Stimulated activated CD4-positive, alpha-beta T cell treated with anti-CD3 and anti-CD28 coated beads, Interleukin-1b, Interleukin-23, amount 100 ng/mL, for 48 hours (primary cell): ENCODE measurements at places on chromosomes 5 and 9.

DNA sequence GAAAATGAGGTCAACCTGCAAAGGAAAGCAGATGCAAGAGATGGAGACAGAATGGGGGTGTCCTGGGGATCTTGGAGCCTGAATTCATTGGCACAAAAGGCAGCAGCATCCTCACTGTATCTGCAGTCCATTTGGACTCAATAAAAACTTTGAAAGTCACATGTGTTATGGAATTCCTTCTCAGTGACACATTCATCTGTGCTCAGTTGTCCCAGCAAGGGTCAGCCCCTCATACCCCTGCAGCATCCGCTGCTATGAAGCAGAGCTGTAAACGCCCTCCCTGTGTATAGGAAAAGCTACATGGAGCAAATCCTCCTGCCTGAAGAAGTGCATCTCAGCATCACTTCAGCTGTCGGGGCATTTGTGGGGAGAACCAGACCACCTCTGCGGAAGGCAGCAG lies 14.5 kb upstream of the RARS1 start:
- DNase-seq: no peak

DNA sequence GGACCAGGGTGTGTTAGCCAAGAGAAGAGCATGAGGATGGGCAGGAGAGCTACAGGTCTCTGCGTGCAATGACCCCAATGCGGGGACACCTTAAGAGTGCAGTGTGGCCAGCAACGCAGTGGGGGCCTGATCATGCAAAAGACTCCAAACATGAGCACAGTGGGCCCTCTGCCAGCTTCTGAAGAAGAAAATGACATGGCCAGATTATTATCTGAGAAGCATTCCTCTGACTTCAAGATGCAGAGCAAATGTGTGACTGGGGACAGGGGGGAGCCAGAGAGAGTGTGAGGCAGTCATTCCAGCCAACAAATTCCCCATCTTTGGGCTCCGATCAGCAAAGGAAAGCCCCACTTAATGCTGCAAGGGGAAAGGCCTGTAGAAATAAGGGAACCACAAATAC lies 229.4 kb downstream of the CDK5RAP2 start:
- DNase-seq: no peak

GRCh38 chr5:14663734-14664269 lies 716 bp upstream of the OTULIN start:
- no peak for DNase-seq

DNA sequence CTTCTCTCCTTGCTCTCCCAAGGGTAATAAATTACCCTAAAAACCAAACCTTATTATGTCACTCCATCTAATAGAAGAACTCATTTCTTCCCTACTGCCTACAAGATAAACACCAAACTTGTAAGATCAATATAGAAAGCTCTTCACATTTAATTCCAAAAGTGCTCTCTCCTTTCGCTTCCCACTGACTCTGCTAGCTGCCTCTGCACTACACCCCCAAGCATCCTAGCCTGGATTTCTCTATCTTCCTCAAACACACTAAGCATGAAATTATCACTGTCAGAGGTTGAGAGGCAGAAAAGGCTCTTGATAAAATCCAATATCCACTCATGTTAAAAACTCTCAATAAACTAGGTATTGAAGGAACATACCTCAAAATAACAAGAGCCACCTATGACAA lies 162.4 kb downstream of the KCNN2 start:
- no peak for DNase-seq

DNA sequence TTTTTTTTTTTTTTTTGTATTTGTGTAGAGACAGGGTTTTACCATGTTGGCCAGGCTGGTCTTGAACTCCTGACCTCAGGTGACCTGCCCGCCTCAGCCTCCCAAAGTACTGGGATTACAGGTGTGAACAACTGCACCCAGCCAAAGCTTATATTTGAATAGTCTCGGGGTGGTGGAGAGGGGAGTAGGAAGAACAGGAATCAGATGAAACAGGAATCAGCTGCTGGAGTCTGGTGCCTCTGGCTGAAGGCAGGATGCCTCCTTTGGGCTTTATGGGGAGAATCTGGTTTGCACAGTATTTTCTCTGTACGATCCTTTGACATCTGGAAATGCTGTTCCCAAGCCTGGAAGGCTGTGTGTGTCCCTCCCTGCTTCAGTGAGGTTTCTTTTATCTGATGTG lies 10.9 kb downstream of the C5orf52 start:
- DNase-seq: no peak

- no peak for DNase-seq
These were observed 438.9 kb downstream of the ARHGEF28 start for GRCh38 chr5:74064911-74065310.

- no peak for DNase-seq
These were observed 300.8 kb upstream of the PANK3 start for GRCh38 chr5:168879929-168880328.

DNA sequence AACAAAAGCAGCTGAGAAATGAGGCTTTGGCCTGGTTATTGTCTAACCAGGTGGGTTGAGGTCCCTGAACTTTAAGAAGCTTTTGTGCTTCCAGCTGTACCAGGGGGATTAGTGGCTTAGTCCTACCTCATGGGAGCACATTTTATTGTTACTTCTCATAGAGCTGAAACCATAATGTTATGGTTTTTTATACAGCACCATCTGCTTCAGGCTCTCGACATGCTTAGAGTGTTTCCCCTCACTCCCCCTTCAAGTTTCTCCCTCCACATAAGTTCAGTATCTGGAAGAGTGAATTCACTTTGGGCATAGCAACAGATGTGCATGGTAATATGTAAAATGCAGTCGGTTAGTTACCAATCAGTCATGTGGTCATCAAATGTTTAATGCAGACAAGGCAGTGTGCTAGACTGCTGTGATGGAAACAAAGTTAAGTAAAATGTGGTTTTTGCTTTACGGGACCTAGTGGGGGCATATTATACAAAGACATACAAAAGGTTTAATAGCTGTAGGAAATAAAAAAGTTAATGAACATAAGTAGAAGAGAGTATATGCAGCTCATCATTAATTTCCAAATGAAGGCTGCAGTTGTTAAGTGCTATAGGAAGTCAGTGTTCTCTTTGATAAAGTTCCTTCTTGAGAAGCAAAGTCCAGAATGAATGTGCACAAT lies 95.9 kb upstream of the SPRY4 start:
- no peak for DNase-seq

GRCh38 chr9:129596541-129597331 lies 24.2 kb downstream of the C9orf50 start:
- DNase-seq: no peak

DNA sequence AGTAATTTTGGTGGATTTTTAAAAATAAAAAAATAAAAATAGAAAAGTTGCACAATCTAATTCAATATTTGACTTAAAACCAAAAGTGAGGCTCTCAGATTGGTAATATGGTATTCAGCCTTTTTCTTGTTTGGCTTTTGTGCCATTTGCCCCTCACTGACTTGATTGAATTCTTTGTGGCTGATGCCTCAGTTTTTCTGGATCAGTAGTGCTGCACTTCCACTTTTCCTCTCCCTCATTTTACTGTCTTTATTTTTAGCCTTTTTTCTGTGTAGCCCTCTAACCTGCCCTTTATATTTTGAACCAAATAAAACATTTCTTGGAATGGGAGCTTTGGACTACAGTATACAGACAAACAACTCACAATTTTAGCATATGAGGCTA lies 3.8 kb upstream of the MSMP start:
- no peak for DNase-seq

DNA sequence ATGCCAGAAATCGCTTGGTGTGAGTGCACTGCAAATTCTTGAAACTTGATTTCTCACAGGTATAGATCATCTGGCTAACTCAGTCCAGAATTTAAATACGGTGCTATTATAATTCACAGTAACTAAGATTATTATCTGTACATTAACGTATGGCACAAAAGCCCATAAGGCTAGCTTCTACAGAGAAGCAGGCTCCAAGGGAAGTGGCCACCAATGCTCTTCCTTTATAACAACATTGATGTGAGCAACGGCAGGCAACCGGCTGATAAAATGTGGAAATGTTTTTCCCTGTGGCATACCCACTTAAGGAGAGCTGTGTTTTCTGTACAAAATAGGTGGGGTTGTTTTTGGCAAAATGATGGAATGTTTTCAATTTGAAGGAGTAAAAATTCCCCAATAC lies 35.7 kb downstream of the SEMA4D start:
- DNase-seq: no peak

DNA sequence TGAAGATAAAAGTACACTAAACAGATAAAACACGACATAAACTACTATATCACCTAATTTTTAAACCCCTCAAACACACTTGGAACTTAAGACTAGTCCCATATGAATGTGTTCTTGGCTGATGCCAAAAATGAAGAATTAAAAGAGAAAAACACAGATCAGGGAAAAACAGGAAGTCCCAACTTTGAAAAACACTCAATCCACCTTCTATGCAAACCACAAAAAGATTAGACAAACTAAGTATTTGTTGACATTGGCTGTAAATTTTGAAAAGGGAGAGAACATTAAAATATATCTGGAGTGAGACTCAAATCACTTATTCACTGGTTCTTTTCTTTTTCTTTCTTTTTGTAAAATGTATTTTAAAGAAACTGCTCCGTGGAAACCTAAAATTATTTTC lies 81.4 kb downstream of the ANKH start:
- no peak for DNase-seq

DNA sequence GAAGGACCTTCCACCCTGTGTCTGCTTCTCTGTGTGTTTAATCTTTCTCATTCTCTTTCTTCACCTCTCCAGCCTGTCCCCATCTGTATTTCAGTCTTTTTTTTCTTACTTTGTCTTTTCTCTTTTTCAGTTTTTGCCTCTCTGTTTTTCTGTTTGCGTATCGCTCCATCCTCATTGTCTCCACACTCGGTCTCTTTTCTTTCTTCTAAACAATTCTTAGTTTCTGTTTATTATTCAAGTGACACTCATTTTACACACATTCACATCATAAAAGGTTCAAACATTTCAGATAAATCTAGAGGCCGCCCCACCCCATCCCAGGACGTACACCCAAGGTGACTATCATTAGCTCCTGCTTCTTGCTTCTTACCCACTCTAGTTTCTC lies 9.8 kb downstream of the LHX2 start:
- DNase-seq: no peak

GRCh38 chr9:128787659-128788058 lies 606 bp downstream of the TBC1D13 start:
- no peak for DNase-seq

- no peak for DNase-seq
These were observed 57.8 kb downstream of the C9orf153 start for GRCh38 chr9:86201474-86202337.

GRCh38 chr5:137747848-137748247 lies 6.3 kb downstream of the HNRNPA0 start:
- no peak for DNase-seq

GRCh38 chr5:133780619-133781280 lies 168.4 kb upstream of the FSTL4 start:
- no peak for DNase-seq

DNA sequence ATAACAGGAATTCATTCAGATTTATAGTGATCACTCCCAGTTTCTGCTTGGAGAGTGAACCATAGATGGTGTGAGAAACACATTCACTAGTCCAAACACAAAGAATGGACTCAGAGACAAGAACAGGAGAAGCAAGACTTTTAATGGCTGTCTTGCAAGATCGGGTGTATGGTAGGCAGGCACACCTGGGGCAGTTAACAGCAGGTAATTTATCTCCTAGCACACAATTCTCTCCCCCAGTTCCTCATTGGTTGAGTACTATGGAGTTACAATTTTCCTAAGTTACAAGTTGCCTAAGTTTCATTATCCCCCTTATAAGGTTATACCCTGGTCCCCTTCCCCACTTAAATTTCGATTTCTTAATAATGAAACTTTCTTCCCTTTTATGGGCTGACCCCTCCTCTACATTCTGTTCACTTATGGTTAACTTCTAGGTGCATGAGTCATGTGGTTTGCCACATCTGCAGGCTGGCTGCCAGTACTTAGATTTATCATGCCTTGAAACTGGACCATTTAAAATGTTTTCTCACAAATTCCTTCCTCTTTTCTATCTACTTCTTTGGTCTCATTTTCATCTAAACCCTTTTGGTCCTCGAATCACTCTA lies 623.3 kb downstream of the HINT1 start:
- DNase-seq: no peak

GRCh38 chr5:17989036-17989435 lies 354.8 kb downstream of the TAF11L14 start:
- no peak for DNase-seq

DNA sequence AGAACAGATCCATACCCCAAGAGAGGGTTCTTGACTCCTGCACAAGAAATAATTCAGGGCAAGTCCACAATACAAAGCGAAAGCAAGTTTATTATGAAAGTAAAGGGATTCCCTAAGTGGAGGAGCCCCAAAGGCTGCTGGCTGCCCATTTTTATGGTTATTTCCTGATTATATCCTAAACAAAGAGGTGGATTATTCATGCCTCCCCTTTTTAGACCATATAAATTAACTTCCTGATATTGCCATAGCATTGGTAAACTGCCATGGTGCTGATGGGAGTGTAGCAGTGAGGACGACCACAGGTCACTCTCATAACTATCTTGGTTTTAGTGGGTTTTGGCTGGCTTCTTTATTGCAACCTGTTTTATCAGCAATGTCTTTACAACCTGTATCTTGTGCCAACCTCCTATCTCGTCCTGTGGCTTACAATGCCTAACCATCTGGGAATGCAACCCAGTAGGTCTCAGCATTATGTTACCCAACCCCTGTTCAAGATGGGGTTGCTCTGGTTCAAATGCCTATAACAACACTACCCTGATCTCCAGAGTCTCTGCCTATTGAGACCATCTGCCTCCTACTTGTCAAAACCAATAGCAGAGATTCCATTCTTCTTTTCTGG lies 154.4 kb upstream of the GRAMD2B start:
- no peak for DNase-seq

DNA sequence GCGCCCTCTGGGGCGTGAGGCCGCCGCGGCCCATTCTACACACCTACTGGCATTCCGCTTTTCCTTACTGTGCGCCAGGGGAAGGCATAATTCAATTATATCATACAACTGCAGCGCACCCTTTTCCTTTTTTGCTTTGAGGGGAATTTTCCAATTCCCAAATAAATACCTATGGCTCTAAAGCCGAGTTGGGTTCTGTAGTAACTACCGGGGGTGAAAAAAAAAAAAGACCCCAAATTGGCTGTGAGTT lies 34.1 kb upstream of the NFIB start:
- no peak for DNase-seq

DNA sequence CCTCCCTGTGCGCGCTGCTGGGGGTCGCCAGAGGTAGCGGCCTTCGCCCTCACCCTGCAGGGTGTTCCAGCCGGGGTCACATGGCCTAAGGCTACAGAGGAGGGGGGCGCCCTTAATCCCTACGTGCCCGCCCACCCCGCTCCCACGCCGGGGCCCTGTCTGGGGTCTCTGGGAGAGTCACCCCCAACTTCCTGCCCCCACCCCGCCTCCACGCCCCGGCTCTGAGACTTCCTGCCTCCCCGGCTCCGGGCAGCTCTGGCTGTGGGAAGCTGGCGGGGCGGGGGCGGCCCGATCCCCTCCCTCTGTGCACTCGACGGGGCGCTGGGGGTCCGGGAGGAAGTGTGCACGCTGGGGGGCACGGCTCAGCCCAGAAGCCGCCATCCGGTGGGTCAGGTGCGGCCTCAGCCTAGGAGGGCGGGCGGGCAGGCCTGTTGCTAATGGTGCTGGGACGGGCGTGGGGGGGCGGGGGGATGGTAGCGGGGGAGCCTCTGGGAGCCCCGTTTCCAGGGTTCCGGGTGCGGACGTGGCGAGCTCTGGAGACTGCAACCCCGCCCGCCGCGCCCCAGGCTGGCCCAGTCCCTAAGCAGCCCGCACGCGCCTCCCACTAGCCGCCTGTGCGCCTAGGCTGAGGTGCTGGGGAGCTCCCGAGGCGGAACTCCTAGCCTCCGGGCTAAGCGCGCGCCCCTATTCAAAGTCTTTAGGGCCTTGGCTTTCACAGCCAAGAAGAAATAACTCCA lies 61.6 kb downstream of the CXXC5 start:
- no peak for DNase-seq
